DND-41 (cell line): ENCODE measurements at places on chromosomes 13 and 19.
A peak's percentile ranks its signal among the peaks of the same experiment; 100 is the strongest.

DNA sequence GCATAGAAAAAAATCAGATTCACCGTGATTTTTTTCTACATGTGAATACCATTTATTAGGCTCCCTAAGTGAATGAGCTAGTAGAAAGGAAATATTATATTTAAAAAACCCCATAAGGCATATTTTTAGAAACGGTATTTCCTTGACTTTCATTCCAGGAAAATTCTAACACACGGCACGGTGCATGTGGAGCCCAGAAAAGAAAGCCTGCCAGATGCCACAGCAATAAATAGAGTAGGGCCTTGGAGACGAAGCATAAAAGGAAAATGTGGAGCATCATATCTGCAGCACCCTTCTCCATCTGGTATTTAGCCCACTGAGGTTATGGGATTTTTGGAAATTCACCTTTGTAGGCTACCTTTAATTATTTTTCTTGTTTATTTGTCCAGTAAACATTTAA is 314.4 kb downstream of the ENOX1 start:
- H3K4me1 ChIP-seq = no peaks in the 10 kb centered on the region
- H3K27me3 ChIP-seq = no peaks in the 10 kb centered on the region
- no peak overlapping the region for H3K27ac ChIP-seq
- no peaks in the 10 kb centered on the region for H3K36me3 ChIP-seq

DNA sequence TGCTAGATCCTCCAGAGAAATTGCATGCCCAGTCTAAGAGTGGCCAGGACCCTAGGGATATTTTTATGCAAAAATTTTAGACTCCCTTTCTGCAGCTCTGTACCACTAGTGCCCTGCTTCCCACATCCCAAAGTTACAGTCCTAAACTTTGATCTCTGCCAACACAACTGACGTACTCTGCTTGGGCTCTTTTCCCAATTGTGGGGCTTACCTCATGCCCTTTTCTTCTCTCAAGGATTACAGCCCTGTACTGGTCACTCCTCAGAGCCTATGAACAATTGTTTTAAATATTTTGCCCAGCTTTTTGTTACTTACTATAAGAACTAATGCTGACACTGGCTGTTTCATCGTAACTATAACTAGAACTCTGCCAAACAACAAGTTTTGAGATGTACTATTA is 57.8 kb upstream of the FBXL3 start:
- no peaks in the 10 kb centered on the region for H3K4me1 ChIP-seq
- no peak overlapping the region for H3K27ac ChIP-seq
- H3K36me3 ChIP-seq = peaks cover 81% of the 10 kb centered on the region

- DNase-seq = peak; percentile 50
- peaks cover 60% of the 10 kb centered on the region for H3K36me3 ChIP-seq
- H3K4me1 ChIP-seq = peaks cover 24% of the 10 kb centered on the region
- peak overlapping the region; percentile 94 for H3K4me3 ChIP-seq
Observed at GRCh38 chr19:2426611-2427428, 566 bp downstream of the TIMM13 start.

DNA sequence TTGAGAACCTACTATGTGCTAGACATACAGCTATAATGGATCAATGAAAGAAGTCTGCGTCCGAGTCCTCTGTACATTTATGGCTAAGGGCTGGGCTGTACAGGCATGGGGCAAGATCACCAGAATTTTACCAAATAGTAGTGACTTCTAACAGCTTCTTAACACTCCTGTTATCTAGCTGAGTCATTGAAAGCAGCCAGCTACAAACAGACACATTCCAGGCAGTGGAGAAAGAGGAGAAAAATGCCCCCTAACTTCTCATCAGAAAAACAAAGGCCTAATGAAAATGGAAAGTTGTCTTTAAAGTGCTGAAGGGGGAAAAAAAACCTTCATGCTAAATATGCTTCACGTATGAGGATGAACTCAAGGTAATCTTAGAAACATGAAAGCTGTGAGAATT is 14.3 kb upstream of the ZNF667 start:
- no peaks in the 10 kb centered on the region for H3K27me3 ChIP-seq
- no peaks in the 10 kb centered on the region for H3K4me1 ChIP-seq
- no peak for DNase-seq

DNA sequence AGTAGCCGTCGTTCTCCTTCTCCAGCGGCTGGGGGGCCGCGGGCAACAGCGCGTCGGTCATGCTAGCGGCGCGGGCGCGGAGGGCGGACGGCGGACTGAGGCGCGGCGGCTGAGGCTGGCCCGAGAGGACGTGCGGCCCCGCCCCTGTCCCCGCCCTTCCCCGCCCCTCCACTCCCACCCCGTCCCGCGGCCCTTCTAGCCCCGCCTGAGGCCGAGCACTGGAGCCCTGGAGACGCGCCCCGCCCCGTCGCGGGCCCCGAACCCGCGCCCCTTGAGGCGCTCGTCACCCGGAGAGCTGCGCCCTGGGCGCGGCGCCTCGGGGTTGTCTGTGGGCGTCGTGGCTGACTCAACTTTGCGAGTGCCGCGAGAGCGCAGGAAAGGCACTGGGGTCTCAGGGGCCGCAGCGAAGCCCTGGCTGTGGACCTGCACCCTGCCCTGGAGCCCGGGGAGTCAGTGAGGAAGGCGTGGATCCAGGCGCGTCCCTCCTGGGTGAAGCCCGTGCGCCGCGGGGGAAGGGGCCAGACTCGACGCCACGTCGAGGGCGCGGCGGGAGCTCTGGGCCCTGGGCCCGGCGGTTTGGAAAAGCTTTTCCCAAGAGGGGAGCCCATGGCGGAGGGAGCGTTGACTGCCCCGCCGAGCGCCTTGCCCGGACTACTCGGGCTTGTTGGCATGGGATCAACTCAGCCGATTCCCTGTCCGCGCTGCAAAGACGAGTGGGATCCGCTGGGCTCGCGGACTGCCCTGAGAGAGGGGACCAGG is at the start of gene RHPN2:
RHPN2 (minus strand) TSS at position 97 of the 759 bp plus-strand sequence; CDS start at position 61, 36 bp downstream.
- no peak within 1 kb of the TSS for H3K4me3 ChIP-seq
- H3K27ac ChIP-seq = no peak within 1 kb of the TSS
- no peak for DNase-seq
- no peaks in the 10 kb centered on the region for H3K4me1 ChIP-seq

DNA sequence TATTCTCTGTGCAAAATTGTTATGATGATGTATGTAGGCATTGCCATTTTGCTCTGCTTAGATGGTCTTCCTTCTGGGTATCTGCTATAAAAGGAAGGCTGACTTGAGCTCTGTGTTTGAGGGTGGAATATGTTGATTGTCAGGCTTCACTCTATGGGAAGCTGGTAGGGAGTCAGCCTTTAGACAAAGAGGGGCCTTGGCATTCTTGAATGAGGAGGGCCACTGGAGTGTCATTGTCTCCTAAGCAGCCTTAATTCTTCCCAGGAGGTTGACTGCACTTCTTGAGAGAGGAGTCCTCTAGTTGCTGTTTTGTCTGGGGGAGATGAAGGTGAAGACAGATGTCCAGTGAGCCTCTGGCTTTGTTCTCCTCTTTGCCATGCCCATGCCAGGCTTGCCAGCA is 266.8 kb downstream of the KCNRG start:
- H3K4me3 ChIP-seq = no peak overlapping the region
- no peak overlapping the region for H3K27ac ChIP-seq
- H3K27me3 ChIP-seq = no peaks in the 10 kb centered on the region

GRCh38 chr19:52520013-52520412 is 7.5 kb upstream of the ZNF808 start:
- no peaks in the 10 kb centered on the region for H3K4me1 ChIP-seq
- no peak overlapping the region for H3K27ac ChIP-seq
- DNase-seq = no peak
- no peak overlapping the region for H3K4me3 ChIP-seq
- H3K27me3 ChIP-seq = no peaks in the 10 kb centered on the region

DNA sequence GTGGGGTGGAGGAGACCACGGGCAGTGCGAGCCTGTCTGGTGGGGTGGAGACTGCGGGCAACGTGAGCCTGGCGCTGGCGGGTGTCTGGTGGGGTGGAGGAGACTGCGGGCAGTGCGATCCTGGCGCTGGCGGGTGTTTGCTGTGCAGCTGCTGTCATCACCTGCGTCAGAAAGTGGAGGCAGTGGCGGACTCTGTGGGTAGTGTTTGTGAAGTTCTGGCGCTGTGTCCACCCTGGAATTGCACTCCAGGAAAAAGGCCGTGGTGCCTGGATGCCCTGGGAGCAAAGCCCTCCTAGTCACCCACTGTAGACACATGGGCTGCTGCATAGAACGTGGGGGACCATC is 6.2 kb downstream of the TEX29 start:
- peaks cover 33% of the 10 kb centered on the region for H3K4me1 ChIP-seq
- DNase-seq = no peak
- H3K27ac ChIP-seq = no peak overlapping the region
- no peaks in the 10 kb centered on the region for H3K36me3 ChIP-seq
- no peak overlapping the region for H3K4me3 ChIP-seq

DNA sequence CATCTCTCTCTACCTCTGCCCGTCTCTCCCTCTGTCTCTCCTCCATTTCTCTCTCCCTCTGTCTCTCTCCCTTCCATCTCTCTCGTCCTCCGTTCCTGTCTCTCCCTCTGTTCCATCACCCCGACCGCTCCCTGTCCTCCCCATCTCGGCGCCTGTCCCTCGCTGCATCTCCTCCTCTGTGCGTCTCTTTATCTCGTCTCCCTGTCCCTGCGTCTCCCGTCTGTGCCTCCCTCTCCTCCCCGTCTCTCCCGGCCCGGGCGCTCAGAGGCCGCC is 4.6 kb downstream of the GRIN2D start:
- 0 out of 2 replicates have a peak, but pooled peaks cover 4% of the 10 kb centered on the region for H3K4me1 ChIP-seq
- H3K27ac ChIP-seq = no peak overlapping the region
- no peak overlapping the region for H3K4me3 ChIP-seq
- no peak for DNase-seq
- H3K27me3 ChIP-seq = peaks cover 43% of the 10 kb centered on the region
- no peaks in the 10 kb centered on the region for H3K36me3 ChIP-seq

DNA sequence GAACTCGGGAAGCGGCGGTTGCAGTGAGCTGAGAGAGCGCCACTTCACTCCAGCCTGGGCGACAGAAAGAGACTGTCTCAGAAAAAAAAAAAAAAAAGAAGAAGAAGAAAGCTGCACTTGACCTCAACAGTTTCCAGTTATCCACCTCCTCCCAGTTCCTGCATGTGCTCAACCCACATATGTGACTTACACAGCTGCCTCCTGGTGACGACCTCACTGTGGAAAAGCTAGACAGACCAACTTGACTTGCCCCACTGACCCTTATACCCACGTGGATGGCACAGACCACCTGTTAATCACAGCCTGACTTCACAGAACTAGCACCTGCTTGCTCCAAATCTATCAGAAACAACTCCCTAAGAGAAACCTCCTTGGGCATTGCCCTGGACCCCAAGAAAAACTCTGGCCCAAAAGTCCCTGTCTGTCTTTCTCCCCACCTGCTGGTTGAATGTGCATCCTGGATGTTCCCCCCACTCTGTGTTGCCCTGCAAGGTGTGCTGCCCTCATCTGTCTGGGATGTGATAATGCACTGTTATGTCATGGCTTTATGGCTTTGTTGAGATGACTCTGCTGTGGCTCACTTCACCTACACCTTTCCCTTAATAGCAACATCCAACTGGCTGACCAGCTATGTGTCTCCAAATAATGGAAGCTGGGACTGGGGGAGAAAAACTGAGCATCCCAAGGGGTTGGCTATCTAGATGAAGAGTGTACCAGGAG is 2.8 kb downstream of the ZNF20 start:
- no peak overlapping the region for H3K4me3 ChIP-seq
- DNase-seq = peak; percentile 60
- H3K27ac ChIP-seq = no peak overlapping the region
- no peaks in the 10 kb centered on the region for H3K27me3 ChIP-seq

GRCh38 chr13:40230833-40231266 is 435.6 kb downstream of the FOXO1 start:
- no peak overlapping the region for H3K4me3 ChIP-seq
- H3K36me3 ChIP-seq = no peaks in the 10 kb centered on the region
- DNase-seq = no peak
- no peaks in the 10 kb centered on the region for H3K4me1 ChIP-seq
- no peaks in the 10 kb centered on the region for H3K27me3 ChIP-seq
- no peak overlapping the region for H3K27ac ChIP-seq

GRCh38 chr13:98549728-98550317 is 27.1 kb downstream of the STK24 start:
- H3K27ac ChIP-seq = no peak overlapping the region
- no peaks in the 10 kb centered on the region for H3K27me3 ChIP-seq
- H3K4me1 ChIP-seq = 0 out of 2 replicates have a peak, but pooled peaks cover 2% of the 10 kb centered on the region
- peaks cover 35% of the 10 kb centered on the region for H3K36me3 ChIP-seq
- no peak overlapping the region for H3K4me3 ChIP-seq

- H3K27me3 ChIP-seq = no peaks in the 10 kb centered on the region
- no peak overlapping the region for H3K4me3 ChIP-seq
- no peak for DNase-seq
Observed at GRCh38 chr13:66405908-66406802, 824.0 kb downstream of the PCDH9 start.

DNA sequence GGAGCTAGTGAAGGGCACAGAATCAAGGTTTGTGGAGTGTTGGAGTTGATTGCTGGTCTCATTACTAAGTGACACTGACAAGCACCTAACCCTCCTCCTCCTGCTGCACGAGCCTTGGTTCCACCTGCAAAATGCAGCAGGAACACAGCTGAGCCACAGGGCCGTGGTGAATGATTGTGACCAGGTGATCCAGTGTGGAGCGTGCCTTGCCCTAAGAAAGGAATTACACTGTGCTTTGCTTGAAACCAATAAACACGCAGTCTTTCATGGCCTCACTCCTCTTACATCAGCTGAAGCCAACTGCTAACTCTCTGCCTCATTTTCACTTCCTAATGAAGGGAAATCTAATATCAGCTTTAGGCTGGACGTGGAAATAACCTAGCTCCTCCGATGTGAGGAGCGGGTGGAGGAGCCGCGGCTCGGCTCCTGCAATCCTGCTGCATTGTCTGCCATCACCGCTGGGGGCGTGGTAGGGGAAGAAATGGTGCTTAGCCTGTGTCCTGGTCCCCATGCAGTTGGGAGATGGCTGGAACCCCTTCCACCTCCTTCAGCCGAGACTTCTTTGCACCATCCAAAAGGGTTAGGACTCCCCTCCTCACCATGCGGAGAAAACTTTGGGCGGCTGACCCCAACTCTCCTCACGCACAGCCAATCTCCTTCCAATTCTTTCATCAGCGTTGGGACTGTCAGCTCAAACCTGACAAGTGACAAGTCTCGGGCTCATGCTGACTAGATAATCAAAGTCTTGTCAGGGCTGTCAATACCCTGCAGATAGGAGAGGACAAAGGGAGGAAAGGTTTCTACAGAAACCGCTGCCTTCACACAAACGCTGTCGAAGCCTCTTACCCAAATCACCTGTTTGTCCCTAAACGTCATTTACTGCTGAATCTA is 427.9 kb downstream of the ZNF536 start:
- H3K27me3 ChIP-seq = no peaks in the 10 kb centered on the region
- no peaks in the 10 kb centered on the region for H3K36me3 ChIP-seq
- H3K27ac ChIP-seq = no peak overlapping the region
- H3K4me1 ChIP-seq = no peaks in the 10 kb centered on the region

DNA sequence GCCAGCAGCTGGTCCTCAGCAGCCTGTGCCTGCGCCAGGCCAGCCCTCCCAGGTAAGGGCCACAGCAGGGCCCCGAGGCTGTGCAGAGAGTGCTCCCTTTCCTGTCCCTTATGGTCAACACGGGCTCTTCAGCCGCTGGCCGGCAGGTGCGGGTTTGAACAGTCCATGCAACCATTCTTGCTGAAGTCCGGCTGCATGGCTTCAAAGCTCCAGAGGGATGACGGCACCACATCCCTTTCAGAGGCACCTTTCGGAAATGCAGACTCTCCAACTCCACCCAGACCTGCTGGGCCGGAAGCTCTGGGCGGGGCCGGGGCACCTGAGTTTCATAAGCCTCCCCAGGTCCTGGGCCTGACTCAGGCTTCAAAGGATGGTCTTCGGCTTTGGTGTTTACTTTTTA is 81.3 kb downstream of the SPACA7 start:
- no peaks in the 10 kb centered on the region for H3K27me3 ChIP-seq
- H3K4me1 ChIP-seq = no peaks in the 10 kb centered on the region
- H3K36me3 ChIP-seq = no peaks in the 10 kb centered on the region
